ENCODE measurements at places on chromosomes 11 and 22.

DNA sequence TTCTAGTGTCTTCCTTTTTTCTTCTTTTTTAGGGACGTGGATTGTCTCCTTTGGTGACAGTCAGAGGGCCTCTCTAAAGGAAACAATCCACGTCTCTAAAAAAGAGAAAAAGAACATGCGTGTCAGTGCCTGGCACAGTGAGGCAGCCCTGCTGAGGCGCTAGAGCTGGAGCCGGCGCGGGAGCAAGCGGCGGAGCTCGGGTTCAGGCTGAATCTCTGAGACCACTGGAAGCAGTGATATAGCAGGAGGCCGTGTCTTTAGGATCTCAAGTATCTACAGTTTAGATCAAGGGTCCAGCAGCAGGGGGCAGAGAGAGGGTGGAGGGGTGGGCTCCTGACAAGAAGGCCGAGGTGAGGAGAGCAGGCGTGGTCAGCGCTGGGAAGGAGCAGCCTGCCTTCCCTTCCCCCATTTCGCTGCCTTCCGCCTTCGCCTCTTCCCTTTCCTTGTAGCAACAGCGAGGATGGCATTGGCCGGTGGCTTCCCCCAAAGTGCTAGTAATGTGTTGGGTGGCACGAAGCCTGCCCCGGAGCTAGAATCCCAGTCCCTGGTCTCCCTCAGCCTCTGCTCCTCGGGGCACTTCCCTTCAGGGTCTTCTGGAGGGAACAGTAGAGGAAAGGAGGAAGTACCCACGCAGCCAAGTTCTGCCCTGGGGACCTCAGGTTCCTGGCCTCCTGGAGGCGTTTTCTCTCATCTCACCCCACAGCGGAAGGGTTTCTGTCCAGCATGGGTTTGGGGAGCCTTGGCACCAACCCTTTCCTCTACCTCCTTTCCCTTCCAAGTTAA, 28.2 kb upstream of the RAB1B start:
- no peak for DNase-seq

- DNase-seq = no peak
Measured at GRCh38 chr11:117633186-117633754, 163.7 kb downstream of the DSCAML1 start.

- DNase-seq = no peak
Measured at GRCh38 chr11:133214646-133215045, 317.7 kb downstream of the OPCML start.

- DNase-seq = no peak
Measured at GRCh38 chr11:15863411-15863810, 492.9 kb downstream of the SOX6 start.

DNA sequence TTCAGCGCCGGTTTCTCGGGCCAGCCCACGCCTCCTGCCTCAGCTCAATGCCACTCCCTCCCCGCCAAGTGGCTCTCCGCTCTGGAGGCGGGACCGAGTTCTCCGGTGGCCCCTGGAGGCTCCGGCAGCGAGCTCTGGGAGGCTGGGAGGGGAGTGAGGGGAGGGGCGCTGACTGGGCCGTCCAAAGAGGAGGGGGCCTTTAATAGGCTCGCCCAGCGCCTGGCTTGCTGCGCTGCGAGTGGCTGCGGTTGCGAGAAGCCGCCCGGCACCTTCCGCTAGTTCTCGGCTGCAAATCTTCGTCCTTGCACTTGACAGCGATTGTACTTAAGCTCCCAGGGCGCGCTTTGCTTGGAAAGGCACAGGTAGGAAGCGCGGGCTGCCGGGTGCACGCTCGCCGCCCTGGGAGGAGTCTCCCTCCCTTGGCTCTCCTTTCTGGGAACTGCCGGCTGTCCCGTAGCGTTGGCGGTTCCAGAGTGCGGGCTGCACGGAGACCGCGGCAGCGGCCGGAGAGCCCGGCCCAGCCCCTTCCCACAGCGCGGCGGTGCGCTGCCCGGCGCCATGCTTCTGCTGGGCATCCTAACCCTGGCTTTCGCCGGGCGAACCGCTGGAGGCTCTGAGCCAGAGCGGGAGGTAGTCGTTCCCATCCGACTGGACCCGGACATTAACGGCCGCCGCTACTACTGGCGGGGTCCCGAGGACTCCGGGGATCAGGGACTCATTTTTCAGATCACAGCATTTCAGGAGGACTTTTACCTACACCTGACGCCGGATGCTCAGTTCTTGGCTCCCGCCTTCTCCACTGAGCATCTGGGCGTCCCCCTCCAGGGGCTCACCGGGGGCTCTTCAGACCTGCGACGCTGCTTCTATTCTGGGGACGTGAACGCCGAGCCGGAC, at the start of gene ADAMTS15:
ADAMTS15 (plus strand) TSS at position 230 of the 894 bp plus-strand sequence; CDS start at position 559, 329 bp downstream.
- peak; percentile 73 for DNase-seq

GRCh38 chr11:1299621-1300020, 9.8 kb downstream of the TOLLIP start:
- no peak for DNase-seq

DNA sequence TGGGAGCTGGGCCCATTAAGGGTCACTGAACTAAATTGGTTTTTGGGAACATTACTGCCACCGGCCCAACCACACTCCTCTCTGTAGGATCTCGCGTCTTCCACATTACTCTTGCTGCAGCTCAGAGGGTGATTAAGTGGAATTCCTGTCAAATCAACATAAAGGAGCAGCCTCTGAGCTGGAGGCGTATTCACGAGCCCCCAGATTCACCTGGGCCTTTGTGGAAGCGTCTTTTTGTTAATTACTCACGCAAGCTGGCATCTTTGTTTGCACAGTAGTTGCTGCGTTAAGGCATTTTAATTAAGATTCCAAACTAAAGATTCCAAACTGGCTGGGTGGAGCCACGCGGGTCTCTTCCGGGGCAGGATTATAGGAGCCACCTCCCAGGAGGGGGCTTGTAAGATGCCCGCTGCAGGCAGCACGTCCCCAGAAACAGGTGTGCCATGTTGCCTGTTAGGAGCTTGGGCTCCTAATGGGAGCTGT, 21.5 kb upstream of the RFPL3 start:
- DNase-seq = no peak

DNA sequence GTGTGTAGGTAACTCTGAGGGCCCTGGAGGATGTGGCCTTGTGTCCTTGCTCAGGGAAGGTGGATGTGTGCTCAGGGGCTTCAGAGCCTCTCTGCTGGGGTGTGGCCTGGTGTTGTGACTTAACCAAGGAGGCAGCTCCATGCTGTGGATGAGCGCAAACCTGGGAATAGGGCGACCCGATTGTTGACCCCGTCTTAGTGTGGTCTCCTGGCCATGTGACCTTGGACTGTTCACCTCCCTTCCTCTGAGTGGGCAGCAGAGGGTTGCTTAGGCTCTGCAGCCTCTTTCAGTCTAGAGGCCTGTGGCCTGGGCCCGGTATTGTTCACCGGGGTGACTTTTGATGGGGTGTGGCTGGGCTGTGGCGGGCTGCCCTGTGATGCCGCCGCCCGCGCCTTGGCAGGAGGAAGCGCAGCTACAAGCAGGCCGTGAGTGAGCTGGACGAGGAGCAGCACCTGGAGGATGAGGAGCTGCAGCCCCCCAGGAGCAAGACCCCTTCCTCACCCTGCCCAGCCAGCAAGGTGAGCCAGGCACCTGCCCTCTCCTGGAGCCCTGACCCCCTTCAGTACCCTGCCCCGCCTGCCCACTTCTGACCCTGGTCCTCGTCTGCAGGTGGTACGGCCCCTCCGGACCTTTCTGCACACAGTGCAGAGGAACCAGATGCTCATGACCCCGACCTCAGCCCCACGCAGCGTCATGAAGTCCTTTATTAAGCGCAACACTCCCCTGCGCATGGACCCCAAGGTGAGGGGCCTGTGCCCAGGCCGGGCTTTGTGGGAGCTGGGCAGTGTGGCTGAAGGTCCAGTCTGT, 16.7 kb downstream of the INCENP start:
- no peak for DNase-seq

DNA sequence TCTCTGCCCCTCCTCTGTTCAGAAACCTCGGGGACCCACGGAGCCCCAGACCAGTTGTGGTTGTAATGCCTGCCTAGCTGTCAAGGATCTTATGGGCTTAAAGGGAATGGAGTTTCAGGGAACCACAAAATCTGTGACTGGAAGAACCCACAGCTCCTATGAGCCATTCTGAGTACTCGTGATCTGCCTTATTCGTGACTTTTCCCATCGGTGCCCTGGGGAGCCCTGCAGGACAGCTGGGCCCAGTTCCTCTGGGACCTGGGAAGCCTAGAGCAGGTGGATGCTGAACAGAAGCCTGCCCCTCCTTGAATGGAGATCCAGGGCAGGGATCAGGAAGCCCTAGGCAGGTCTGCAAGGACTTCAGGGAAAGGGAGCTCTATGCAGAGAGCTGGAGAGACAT, 42.1 kb upstream of the TTC12 start:
- no peak for DNase-seq

- no peak for DNase-seq
Measured at GRCh38 chr11:104881117-104881794, 17.0 kb downstream of the CASP12 start.
